ENCODE measurements at places on chromosomes 5 and 9.

GRCh38 chr5:169768416-169768815 lies 131.3 kb downstream of the DOCK2 start:
- no peak for DNase-seq

- DNase-seq = no peak
Measured at GRCh38 chr9:75903785-75904360, 13.4 kb downstream of the PCSK5 start.

- DNase-seq = no peak
Measured at GRCh38 chr5:166031926-166032325, 2259.5 kb upstream of the WWC1 start.

- peak; percentile 61 for DNase-seq
Measured at GRCh38 chr9:21836437-21837161, 34.2 kb downstream of the MTAP start.

- DNase-seq = no peak
Measured at GRCh38 chr5:150618588-150619281, 21.7 kb upstream of the SYNPO start.

GRCh38 chr5:167903659-167904058 lies 387.8 kb upstream of the WWC1 start:
- DNase-seq = no peak

- DNase-seq = no peak
Measured at GRCh38 chr5:73663860-73664240, 37.9 kb downstream of the ARHGEF28 start.

Data from SW 1271 (cell line).